ENCODE measurements at places on chromosomes 5 and 9.

GRCh38 chr9:130932255-130933079 is 6.6 kb downstream of the FIBCD1 start:
- no peak for DNase-seq

GRCh38 chr5:50822761-50823160 is 156.3 kb downstream of the PARP8 start:
- no peak for DNase-seq

GRCh38 chr5:124980163-124980941 is 233.9 kb upstream of the ZNF608 start:
- DNase-seq: no peak

GRCh38 chr9:84294241-84294950 is 46.2 kb downstream of the SLC28A3 start:
- peak; percentile 34 for DNase-seq

GRCh38 chr5:139543423-139543991 is 17.6 kb upstream of the UBE2D2 start:
- peak; percentile 66 for DNase-seq

DNA sequence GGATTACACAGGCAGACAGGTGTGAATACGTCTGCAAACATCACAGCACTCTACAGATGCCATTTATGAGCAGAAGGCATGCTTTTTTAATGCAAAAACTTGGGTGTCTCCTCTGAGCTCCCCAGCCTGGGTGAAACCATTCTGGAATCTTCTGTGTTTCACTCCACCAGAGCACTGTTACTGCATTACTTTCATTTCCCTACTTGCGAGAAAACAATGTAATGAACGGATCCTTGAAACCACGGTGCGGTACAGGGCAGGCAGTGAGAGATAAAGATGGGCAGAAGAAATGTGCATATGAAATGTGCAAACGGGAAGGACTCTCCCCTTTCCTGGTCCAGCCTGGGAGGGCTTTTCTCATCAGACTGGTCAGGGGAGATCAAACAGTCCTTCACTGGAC is 584.3 kb upstream of the KLF4 start:
- no peak for DNase-seq

- DNase-seq: no peak
Measured at GRCh38 chr9:37935096-37935495, 31.2 kb upstream of the SLC25A51 start.

DNA sequence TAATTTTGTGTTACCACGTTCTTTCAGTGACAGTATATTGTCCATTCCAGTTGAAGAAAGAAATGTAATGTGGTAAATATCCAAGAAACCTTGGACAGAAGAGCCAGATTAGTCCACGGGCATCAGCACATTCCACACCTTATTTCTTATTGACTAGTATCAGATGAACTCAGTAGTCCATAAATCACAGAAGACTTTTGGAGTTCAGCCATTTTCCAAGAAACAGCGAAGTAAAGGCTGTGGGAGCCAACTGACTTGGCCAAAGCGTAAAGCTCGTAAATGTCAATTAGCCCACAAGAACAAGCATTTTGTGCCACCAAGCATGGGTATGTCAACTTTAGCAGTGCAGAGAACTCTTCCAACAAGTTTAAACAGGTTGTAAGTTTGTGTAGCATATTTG is 60.2 kb upstream of the STARD4 start:
- DNase-seq: no peak

GRCh38 chr5:180915924-180916323 is 17.0 kb downstream of the BTNL8 start:
- DNase-seq: no peak

DNA sequence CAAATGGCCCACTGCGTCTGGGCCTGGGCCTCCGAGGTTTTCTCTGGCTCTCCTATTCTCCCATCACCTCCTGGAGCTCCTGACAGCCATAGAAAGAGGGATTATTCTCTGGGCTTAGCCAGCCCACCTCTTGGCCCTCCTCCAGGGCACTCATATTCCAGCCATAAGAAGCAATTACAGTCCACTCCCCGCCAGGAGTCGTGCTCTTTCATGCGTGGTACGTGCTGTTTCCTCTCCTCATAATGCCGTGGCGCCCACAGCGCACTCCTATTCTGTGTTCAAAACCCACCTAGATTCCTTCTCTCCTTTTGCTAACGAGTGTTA is 240.8 kb upstream of the ZNF462 start:
- DNase-seq: no peak

DNA sequence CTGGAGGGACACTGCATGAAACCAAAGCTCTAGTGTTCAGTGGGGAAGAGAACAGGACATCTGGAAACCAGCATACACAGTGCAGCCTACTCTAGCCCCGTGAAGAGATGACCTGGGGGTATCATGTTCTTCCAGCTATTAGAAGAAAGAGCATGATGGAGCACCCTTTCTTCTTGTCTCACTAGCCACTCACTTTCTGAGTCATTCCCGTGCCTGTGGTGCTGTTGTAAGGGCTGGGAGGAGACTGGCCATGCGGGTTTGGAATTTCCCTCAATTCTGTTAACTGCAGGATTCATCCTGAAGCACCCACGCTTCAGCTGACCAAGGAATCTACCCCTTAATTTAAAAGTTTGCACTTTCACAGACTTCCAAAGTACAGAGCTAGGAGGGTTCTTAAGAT is 137.0 kb downstream of the COL23A1 start:
- no peak for DNase-seq

Data from activated T-cell treated with anti-CD3 and anti-CD28 coated beads, Interleukin-2, amount 50 U/mL, for 72 hours (primary cell).